K562 (cell line): ENCODE measurements at places on chromosomes 11 and 22. TPM values are rescaled to one million over a fixed set of nuclear protein-coding genes. Genes with fewer than 3 reads are reported as not detected.
A peak's percentile ranks its signal among the peaks of the same experiment; 100 is the strongest.

GRCh38 chr11:43270468-43270867 is 41.3 kb upstream of the API5 start:
- no peaks in the 10 kb centered on the region for H3K27me3 ChIP-seq
- H3K27ac ChIP-seq: no peak overlapping the region
- no peaks in the 10 kb centered on the region for H3K36me3 ChIP-seq
- H3K4me3 ChIP-seq: no peak overlapping the region
- H3K4me1 ChIP-seq: no peaks in the 10 kb centered on the region

GRCh38 chr11:68979931-68980775 is 633 bp downstream of the MRGPRD start:
- DNase-seq: no peak
- peaks cover 11% of the 10 kb centered on the region; the same call in 1 of the 2 replicates for H3K4me1 ChIP-seq
- peaks cover 25% of the 10 kb centered on the region for H3K27me3 ChIP-seq
- H3K4me3 ChIP-seq: no peak overlapping the region
- no peak overlapping the region for H3K27ac ChIP-seq

GRCh38 chr11:86578727-86579405 is 93.5 kb downstream of the ME3 start:
- H3K27me3 ChIP-seq: peaks cover 5% of the 10 kb centered on the region; the same call in 2 of the 3 replicates
- H3K4me3 ChIP-seq: no peak overlapping the region
- no peaks in the 10 kb centered on the region for H3K4me1 ChIP-seq
- H3K27ac ChIP-seq: no peak overlapping the region
- DNase-seq: no peak

- H3K36me3 ChIP-seq: peaks cover 10% of the 10 kb centered on the region; the same call in 2 of the 3 replicates
- DNase-seq: no peak
- no peak overlapping the region for H3K27ac ChIP-seq
Measured at GRCh38 chr11:47413351-47413750, 5.0 kb downstream of the SLC39A13 start.

DNA sequence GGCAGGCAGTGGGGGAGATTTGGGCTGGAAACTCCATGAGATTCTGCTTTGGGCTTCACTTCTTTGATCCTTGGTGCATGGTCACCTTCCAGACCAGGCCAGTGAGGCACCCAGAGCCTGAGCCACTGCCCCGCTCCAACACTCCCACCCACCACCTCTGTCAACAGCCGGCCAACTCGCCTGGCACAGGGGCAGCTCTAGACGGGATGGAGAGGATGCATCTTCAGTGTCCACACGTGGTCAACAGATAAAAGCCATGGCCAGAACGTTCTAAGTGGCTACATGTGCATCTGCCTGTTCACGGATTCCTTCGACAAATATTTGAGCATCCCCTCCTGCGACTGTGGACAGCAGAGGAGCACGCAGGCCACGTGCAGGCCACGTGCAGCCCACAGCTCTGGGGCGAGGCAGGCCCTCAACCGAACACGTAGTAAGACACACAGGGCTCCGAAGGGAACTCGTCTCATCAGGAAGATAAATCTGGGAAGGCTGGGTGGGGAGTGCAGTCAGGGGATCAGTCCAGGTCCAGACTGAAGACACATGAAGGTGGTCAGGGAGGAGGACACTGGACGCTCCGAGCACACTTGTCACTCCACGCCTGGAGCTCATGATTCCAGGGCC is 1.2 kb downstream of the LRRC56 start:
- no peak overlapping the region for H3K27ac ChIP-seq
- no peaks in the 10 kb centered on the region for H3K27me3 ChIP-seq
- H3K4me1 ChIP-seq: peaks cover 22% of the 10 kb centered on the region
- peaks cover 9% of the 10 kb centered on the region; the same call in 1 of the 3 replicates for H3K36me3 ChIP-seq
- DNase-seq: no peak
- H3K4me3 ChIP-seq: no peak overlapping the region

DNA sequence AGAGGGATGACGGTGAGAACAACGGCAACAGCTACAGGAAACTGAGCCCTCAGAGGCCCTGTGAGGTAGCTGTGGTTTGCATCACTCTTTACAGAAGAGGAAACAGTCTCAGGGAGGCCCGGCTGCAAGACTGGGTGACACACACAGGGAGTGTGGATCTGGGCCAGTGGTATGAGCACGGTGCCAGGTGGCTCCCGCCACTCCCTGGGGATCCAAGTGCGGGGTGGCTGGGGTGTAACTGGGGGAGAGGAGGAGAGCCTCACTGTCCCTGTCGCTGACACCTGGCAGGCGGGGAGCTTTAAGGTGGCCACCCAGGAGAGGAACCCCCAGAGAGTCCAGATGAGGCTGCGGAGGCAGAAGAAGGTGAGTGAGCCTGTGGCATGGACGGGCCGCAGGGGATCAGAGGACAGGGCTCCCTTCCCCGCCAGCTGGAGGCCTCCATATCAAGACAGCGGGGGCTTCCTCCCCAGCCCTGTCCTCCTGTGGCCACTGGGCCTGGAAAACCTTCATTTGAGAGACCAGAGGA is 5.6 kb downstream of the RGL4 start:
- no peak overlapping the region for H3K4me3 ChIP-seq
- H3K36me3 ChIP-seq: peaks cover 61% of the 10 kb centered on the region
- DNase-seq: no peak
- H3K27ac ChIP-seq: no peak overlapping the region

DNA sequence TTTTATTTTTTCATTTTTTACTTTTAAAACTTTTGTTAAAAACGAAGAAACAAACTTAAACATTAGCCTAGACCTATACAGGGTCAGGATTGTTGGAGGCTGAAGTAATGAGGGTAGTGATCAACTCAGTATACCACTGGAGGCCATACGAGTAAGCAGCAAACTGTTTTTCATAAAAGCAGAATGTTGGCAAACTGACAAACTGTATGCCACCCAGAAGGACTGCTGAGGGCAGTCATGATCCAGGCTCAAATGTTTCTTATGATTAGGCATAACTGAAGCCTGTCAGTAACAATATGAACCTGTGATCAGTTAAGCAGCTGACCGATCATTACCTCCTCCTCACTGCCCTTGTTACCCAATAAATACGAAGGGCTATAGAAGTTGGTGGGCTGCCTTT is 10.2 kb upstream of the SC5D start:
- no peaks in the 10 kb centered on the region for H3K36me3 ChIP-seq
- H3K27me3 ChIP-seq: peaks cover 4% of the 10 kb centered on the region; the same call in 1 of the 3 replicates
- no peaks in the 10 kb centered on the region for H3K4me1 ChIP-seq
- no peak overlapping the region for H3K27ac ChIP-seq

DNA sequence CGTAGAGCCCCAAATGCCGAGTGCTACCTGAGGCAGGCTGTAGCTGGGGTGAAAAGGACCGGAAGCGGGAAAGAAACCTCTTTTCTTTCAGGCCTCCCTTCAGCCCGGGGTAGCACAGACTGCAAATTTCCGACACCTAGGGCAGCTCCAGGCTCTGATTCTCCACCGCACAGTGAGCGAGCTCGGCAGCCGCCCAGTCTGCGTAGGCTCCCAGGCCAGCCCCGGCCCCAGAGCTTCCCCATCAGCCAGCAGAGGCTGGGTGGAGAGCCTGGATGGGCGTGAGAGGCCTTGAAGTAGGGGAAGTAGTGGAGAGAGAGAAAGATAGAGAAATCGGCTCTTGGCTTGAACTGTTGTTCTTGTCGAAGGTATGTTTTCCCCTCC is 9.3 kb upstream of the PAX6 start:
- peaks cover 52% of the 10 kb centered on the region for H3K27me3 ChIP-seq
- no peak overlapping the region for H3K4me3 ChIP-seq
- H3K4me1 ChIP-seq: no peaks in the 10 kb centered on the region
- no peak for DNase-seq

DNA sequence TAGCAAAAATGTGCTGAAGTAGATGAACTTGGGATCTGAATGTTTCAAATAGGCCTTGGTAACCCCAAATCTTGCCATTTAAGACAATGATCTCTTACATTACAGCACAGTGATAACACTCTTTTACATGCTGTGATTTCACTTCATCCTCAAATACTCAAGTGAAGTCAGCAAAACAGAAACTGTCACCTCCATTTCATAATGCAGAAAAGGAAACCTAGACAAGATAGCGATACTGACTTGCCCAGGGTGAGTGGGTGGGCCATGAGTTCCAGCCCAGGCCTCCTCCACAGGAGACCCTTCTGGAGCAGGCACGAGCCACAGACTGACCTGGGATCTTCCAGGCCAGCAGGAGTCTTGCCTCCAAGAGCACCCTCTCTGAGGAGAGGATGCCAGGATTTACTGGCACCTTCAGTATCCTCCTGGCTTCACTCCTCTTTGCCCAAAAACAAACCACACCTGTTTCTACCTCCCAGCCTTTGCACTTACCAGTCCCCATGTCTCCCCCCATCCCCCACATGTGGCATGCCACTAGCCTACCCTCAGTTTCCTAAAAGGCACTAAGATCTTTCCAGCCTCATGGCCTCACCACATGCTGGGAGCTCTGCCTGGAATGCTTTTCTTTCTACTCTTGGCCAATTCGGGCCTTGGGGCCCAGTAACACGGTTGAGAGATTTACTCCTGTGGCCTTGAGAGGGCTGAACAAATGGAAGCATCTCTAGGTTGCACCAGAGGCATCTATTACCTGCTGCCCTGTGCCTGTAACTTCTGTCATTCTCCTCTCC is 1.9 kb upstream of the DGAT2 start:
- H3K36me3 ChIP-seq: no peaks in the 10 kb centered on the region
- no peak overlapping the region for H3K27ac ChIP-seq
- no peak for DNase-seq
- H3K4me1 ChIP-seq: peaks cover 24% of the 10 kb centered on the region
- peaks cover 7% of the 10 kb centered on the region; the same call in 2 of the 3 replicates for H3K27me3 ChIP-seq

FREY1 gene
- total RNA-seq: 0.76 and 1.1 TPM in 2 replicates

C11orf86 gene
- not detected in 2 replicates for total RNA-seq

GRCh38 chr11:102478673-102479299 is 26.2 kb upstream of the TMEM123 start:
- peaks cover 18% of the 10 kb centered on the region for H3K4me1 ChIP-seq
- no peaks in the 10 kb centered on the region for H3K27me3 ChIP-seq
- no peak overlapping the region for H3K27ac ChIP-seq
- H3K4me3 ChIP-seq: no peak overlapping the region

GRCh38 chr11:122268601-122269130 is 152.7 kb upstream of the BLID start:
- H3K4me1 ChIP-seq: no peaks in the 10 kb centered on the region
- H3K4me3 ChIP-seq: no peak overlapping the region
- no peak for DNase-seq
- no peaks in the 10 kb centered on the region for H3K36me3 ChIP-seq

TMPRSS13 gene
- 0.29 and 0.34 TPM in 2 replicates for total RNA-seq

GRCh38 chr22:48711669-48712068 is 1116.0 kb downstream of the BRD1 start:
- no peaks in the 10 kb centered on the region for H3K36me3 ChIP-seq
- no peak overlapping the region for H3K27ac ChIP-seq
- no peak overlapping the region for H3K4me3 ChIP-seq
- DNase-seq: no peak
- peaks cover 7% of the 10 kb centered on the region for H3K27me3 ChIP-seq

- no peak overlapping the region for H3K27ac ChIP-seq
- no peaks in the 10 kb centered on the region for H3K4me1 ChIP-seq
- DNase-seq: no peak
Measured at GRCh38 chr22:47139013-47139789, 376.8 kb downstream of the TBC1D22A start.

DNA sequence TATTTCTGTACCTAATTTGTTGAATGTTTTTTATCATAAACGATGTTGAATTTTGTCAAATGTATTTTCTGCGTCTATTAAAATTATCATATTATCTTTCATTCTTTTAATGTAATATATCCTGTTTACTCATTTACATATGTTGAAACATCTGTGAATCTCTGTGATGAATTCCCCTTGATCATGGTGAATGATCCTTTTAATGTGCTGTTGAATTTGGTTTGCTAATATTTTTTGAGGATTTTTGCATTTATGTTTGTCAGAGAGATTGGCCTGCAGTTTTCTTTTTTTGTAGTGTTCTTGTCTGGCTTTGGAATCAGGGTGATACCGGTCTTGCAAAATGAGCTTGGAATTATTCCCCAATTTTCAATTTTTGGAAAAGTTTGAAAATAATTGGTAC is 569.3 kb upstream of the CCDC179 start:
- H3K4me1 ChIP-seq: no peaks in the 10 kb centered on the region
- H3K36me3 ChIP-seq: no peaks in the 10 kb centered on the region
- no peak overlapping the region for H3K4me3 ChIP-seq
- DNase-seq: no peak

GRCh38 chr11:71548716-71549151 is 514 bp downstream of the KRTAP5-9 start:
- DNase-seq: no peak
- 0 out of 2 replicates have a peak, but pooled peaks cover 4% of the 10 kb centered on the region for H3K4me1 ChIP-seq
- H3K4me3 ChIP-seq: no peak overlapping the region
- H3K36me3 ChIP-seq: no peaks in the 10 kb centered on the region
- H3K27ac ChIP-seq: no peak overlapping the region

GRCh38 chr11:43403357-43404231 is 44.9 kb downstream of the TTC17 start:
- DNase-seq: no peak
- no peak overlapping the region for H3K4me3 ChIP-seq
- no peaks in the 10 kb centered on the region for H3K27me3 ChIP-seq
- no peak overlapping the region for H3K27ac ChIP-seq
- peaks cover 96% of the 10 kb centered on the region for H3K36me3 ChIP-seq

DTX4 gene
- 0.11 and 0.47 TPM in 2 replicates for total RNA-seq

- H3K27ac ChIP-seq: no peak overlapping the region
- H3K36me3 ChIP-seq: no peaks in the 10 kb centered on the region; the same call in 2 of the 3 replicates
- no peak for DNase-seq
Measured at GRCh38 chr22:46104170-46104880, 46.0 kb upstream of the PPARA start.

DNA sequence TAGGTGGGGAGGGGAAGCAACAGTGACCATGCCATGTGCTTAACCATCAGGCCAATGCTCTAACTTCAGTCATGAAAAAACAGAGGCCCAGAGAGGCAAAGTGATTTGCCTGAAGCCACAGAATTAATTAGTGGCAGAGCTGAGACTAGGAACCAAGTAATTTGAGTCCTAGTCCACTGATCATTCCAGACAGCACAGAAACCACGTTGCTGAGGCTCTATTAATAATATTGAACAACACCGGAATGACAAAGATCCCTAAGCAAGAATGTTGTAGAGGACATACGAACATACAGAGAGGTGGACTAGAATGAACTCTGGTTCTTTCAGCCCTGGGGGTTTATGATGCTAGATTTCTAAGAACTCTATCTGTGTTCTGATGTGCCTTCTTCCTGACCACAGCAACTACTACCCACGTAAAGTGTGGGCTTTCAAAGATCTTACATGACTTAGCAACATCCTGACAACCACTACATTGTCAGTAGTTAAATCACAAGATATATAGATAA is 92.3 kb downstream of the GAB2 start:
- DNase-seq: peak; percentile 63
- no peak overlapping the region for H3K4me3 ChIP-seq
- H3K27me3 ChIP-seq: no peaks in the 10 kb centered on the region
- peaks cover 21% of the 10 kb centered on the region for H3K4me1 ChIP-seq
- no peaks in the 10 kb centered on the region for H3K36me3 ChIP-seq

GRCh38 chr22:35230417-35230816 is 26.9 kb upstream of the HMGXB4 start:
- H3K36me3 ChIP-seq: peaks cover 35% of the 10 kb centered on the region; the same call in 2 of the 3 replicates
- H3K27ac ChIP-seq: peak overlapping the region; percentile 77
- peak overlapping the region; percentile 65 for H3K4me3 ChIP-seq
- DNase-seq: no peak
- H3K4me1 ChIP-seq: peaks cover 9% of the 10 kb centered on the region; the same call in 1 of the 2 replicates
